ENCODE measurements at places on chromosomes 12 and 14.

DNA sequence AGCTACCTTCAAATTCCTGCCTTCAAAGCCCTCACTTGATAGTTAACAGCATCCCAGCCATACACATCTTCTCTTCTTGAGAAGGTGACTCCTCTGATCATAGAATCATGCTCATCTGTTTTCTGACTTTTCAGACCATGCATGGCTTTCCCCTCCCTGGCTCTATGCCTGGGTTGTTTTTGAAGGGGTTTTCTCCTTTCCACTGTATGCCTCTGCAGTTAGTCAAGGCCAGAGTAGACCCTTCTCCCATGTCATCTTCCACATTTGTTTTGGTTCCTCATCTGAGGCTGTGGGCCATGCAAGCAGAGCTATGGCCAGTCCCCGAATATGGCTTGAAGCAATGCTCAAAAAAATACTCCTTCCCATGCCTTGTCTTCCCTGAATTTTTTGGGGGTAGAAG, 14.3 kb upstream of the MCRS1 start:
- no peak for DNase-seq

GRCh38 chr12:106498056-106498455, 84.7 kb upstream of the RFX4 start:
- DNase-seq = no peak

- no peak for DNase-seq
Measured at GRCh38 chr14:93950948-93951634, 23.9 kb downstream of the FAM181A start.

- DNase-seq = no peak
Measured at GRCh38 chr14:58367296-58367695, 28.4 kb upstream of the TOMM20L start.

- peak; percentile 44 for DNase-seq
Measured at GRCh38 chr14:98174041-98174440, 1098.0 kb downstream of the BCL11B start.

- DNase-seq = no peak
Measured at GRCh38 chr12:3207858-3208257, 130.7 kb downstream of the TSPAN9 start.

DNA sequence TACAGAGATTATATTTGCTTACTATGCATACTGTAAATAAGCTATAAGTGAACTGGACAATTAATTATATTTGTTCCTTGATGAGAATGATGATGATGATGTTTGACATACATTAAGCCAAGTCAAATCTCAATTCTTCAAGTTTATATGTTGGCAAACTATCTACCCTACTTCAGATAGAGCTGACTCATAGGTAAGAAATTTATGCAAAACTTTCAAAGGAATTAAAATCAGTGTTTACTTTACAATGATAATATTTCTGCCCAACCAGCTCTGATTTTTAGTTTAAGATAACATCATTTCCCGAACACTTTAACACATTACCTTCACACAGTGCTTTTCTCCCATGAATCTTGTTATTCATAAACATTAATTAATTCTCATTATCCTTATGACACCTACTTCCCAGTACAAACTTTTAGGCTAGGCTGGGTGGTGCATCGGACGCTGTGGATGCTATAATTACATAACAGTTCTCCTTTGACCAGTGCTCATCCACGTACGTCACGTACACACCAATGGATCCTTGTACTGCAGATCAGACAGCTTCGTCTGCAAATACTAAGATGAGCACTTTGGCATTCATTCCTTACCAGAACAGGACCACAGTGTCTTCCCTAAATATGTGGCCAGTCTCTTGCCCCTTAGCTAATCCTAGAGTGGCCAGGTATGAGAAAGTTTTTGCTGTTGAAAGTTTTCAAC, 18.3 kb downstream of the BMP4 start:
- no peak for DNase-seq

- no peak for DNase-seq
Measured at GRCh38 chr12:47087088-47087688, 7.4 kb upstream of the AMIGO2 start.

GRCh38 chr14:99972748-99973466, 92.3 kb upstream of the EVL start:
- no peak for DNase-seq

DNA sequence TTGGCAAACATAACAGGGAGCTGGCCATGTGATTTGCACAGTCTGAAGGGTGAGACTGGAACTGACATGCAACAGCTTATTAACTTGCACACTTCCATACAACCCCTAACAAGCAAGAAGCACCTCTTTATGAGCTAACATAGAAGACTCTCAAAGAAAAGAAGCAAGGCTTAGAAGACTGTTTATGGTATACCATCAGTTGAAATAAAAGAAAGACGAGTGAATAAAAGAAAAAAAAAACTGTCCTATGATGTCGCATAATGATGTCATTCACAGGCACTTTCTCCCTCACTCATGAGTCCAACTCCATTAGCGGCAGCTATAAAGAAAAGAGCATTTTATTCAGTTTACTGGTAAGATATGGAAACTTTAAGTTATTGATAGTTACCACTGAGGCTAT, 3.3 kb upstream of the MDM1 start:
- no peak for DNase-seq

GRCh38 chr14:104651876-104652260, 37.5 kb upstream of the INF2 start:
- DNase-seq = no peak

- DNase-seq = no peak
Measured at GRCh38 chr12:130201037-130201436, 38.8 kb downstream of the FZD10 start.

GRCh38 chr12:111409780-111410430, 4.2 kb downstream of the SH2B3 start:
- no peak for DNase-seq

DNA sequence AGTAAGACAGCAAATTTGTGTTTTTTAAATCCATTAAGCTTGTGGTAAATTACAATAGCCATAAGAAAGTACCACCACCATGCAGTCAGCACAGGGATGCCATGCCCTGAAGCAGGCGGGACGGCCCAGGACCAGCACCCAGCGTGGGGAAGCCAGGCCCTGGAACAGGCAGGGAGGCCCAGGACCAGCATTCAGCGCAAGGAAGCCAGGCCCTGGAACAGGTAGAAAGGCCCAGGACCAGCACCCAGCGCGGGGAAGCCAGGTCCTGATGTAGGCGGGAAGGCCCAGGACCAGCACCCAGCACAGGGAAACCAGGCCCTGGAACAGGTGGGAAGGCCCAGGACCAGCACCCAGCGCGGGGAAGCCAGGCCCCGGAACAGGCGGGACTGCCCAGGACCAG, 13.2 kb downstream of the CHFR start:
- DNase-seq = no peak

- no peak for DNase-seq
Measured at GRCh38 chr14:90443161-90444076, 46.6 kb downstream of the CALM1 start.

- no peak for DNase-seq
Measured at GRCh38 chr12:105982022-105982421, 156.7 kb downstream of the NUAK1 start.

- DNase-seq = no peak
Measured at GRCh38 chr14:59360233-59360632, 104.9 kb downstream of the GPR135 start.

GRCh38 chr12:26534071-26534470, 298.9 kb downstream of the ITPR2 start:
- DNase-seq = no peak

DNA sequence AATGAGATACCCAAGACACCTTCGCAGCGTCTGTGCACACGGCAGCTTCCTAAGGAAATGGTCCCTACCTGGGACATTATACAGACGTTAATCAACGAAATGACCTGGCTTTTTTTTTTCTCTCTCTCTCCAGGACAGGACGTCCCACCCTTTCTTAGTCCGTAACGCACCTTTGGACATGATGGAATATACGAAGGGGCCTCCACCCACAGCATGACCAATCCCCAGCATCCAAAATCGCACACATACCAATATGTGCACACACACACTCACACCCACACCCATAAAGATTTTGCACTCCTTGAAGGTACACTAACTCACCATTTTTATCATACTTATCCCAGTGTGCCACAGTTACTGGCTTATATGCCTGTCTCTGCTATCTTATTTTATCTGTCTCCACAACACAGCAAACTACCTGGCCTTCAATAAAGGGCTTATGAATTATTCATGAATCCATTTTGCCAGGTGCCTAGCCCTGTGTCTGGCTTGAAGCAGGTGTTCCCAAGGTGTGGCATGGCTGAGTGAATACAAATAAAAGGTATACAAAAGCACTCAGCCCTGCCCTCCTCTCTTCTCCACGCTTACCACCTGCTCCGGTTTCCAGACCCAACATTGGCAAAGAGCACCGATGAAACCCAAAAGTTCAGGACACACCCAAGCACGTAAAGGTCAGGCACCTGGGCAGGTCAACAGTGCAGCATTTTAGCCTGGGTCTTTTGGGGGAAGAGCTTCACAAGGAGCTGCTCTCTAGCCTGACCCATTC, 2.2 kb downstream of the SCNN1A start:
- no peak for DNase-seq

DNA sequence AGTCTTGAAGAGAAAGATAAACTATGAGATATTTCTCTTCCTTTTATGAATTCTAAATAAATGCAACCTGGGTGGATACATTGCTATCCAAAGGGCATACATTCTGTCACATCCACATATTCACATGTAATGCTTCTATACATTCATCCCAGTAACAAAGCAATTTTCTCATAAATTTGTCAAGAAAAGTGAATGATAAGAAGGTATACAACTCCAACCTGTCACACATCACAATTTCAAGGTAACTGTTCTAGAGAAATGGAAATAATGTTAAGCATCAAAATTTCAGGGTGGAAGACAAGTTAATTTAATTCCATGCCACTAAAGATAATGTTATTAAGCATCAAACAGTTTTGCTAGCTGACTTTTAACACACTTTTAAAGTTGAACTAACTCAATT, 212.9 kb downstream of the SYT10 start:
- no peak for DNase-seq

- no peak for DNase-seq
Measured at GRCh38 chr14:24298892-24299254, 707 bp downstream of the DHRS1 start.

DNA sequence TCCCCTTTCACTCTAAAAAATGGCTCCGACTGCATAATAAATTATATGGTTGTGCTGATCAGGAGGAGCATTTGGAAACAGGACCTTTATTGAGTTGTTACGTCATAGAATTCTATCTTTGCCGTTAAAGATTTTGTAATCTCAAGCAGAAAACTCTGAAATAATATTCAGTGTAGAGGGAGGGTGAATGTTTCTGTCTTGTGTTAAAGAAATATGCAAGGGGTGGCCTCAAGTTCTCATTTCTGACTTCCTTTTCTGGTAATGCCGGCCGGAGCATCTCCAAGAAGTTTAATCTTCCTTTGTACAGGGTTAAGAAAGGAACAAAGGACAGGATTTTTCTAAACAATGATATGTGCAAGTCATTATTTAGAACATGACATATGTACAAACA, 165.1 kb downstream of the SLC38A4 start:
- no peak for DNase-seq

DNA sequence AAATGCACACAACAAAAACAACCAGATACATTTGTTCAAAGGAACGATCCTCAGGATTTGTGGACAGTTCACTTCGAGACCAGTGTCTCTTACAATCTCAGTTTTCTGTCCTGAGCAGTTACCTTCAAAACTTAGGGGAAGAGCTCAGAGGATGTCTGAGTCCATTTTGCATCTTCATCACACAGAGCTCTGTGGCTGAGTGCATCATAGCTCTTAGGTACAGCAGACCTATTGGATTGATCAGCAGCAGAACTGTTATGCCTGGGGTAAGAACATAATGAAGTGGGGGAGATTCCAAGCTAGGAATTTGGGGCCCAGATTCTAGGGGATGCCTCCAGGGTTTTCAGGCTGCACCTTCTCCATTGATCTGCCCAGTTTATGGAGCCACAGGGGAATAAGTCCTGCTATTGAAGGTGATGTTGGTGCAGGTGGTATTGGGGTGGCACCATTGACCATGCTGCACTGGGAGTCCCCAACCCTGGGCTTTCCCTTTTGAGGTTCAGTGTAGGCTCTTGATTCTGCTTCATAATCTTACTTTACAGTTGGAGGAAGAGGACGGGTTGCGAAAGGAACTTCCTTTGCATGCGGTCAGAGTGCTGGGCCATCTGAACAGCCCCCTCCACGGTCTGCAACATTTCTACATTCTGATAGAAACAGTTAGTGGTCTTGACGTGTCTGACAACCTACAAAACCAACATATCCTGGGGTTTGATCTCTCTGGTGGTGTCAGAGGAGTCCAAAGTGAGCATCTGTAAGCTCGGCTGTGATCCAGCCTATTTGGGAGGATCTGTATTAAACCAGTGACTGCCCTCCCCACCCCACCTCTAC, 112.8 kb downstream of the CHST11 start:
- DNase-seq = peak; percentile 58

DNA sequence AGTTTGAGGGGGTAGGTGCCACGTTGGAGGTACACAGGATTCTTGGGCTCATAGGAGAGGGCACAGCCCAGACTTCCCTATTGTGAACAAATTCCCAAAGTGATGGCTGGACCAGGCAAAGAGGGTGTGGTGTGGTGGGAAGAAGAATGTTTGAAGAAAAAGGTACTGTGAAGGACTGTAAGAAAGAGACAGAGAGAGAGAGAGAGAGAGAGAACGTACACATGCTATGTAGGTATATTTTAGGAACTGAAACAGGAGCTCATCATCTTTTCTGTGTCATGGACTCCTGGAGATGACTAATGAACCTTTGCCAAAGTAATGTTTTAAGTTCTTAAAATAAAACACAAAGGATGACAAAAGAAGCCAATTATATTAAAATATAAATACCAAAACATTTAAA, 24.5 kb downstream of the SLC17A8 start:
- DNase-seq = no peak

GRCh38 chr14:92656306-92657081, 91.9 kb downstream of the LGMN start:
- DNase-seq = no peak

DNA sequence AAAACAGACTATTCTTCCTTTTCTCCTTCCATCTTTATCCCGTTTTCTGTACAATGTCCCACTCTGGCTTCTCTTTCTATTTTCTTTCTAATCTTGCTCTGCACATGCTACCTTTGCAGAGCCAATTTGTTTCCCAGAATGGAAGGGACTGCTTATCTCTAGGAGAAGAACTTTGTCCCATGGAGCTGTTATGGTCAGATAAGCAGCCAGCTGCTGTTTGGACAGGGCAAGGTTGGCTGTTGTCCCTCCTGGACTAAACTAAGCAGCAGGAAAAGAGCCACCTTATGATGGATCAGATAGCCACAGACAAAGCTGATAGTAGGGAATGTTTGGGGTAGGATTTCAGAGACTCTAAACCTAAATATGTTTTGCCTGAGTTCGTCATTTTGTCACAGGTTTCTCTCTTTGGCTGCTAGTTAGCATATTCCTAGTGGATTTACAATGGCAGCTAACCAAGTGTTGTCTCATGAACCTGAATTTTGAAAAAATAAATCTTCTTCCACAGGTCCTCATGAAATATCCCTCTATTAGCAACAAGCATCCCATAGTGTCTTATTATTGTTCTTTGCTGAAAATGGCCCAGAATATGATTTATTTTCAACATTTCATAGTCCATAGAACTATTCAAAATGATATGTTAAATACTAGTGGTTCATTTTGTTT, 262.8 kb downstream of the SLC16A7 start:
- no peak for DNase-seq

Measured in T-helper 2 cell treated with Interferon-gamma antibody and Interleukin-4, amounts not matched to agents 5 μg/mL and 100 μg/mL, for 36 hours (primary cell).